ENCODE measurements at places on chromosomes 1 and 21. TPM values are rescaled to one million over a fixed set of nuclear protein-coding genes. Genes with fewer than 3 reads are reported as not detected.

- no peaks in the 10 kb centered on the region for H3K27me3 ChIP-seq
- no peak overlapping the region for H3K27ac ChIP-seq
- H3K36me3 ChIP-seq, result peaks cover 10% of the 10 kb centered on the region
- H3K4me3 ChIP-seq, result no peak overlapping the region
- no peak for DNase-seq
- H3K4me1 ChIP-seq, result peaks cover 5% of the 10 kb centered on the region
Observed at GRCh38 chr1:197683895-197684553, 91.3 kb downstream of the DENND1B start.

DNA sequence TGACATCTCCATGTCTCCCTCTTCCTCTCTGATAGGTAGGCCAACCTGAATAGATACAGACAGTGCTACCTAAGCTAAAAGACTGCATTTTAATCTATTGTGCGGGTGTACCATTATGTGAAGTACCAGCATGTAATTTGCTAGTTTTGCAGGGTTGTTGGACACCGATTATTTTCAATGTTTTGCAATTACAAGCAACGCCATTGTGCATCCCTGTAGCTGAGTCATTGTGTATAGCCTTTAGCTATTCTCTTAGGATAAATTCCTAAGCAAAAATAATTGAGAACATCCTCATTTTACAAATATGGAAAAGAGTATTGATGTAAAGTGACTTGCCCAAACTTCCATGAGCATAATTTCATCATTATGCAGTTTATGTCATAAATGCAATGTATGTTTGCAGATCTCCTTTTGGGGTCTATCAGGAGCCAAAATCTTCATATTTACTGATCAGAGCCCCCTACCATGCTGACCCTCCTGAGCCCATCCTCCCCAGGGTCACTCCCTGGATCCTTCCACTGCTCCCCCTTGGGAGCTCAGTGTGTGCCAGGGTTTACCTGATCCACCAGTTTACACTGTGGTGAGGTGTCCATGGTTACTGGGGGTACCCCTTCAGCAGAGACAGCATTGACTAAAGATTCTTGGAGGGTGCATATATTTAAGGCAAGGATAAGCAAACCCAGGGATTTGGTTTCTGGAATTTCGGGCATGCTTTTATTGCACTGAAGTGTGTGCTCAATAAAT lies 80.6 kb downstream of the CCDC185 start:
- no peaks in the 10 kb centered on the region for H3K4me1 ChIP-seq
- peaks cover 8% of the 10 kb centered on the region for H3K27me3 ChIP-seq
- H3K36me3 ChIP-seq, result no peaks in the 10 kb centered on the region
- no peak overlapping the region for H3K4me3 ChIP-seq
- no peak overlapping the region for H3K27ac ChIP-seq
- DNase-seq, result no peak

- peaks cover 3% of the 10 kb centered on the region for H3K27me3 ChIP-seq
- H3K4me3 ChIP-seq, result peak overlapping the region; percentile 56
- no peak for DNase-seq
- H3K27ac ChIP-seq, result no peak overlapping the region
- peaks cover 18% of the 10 kb centered on the region for H3K4me1 ChIP-seq
Observed at GRCh38 chr1:38997034-38997900, 6.2 kb downstream of the AKIRIN1 start.

GRCh38 chr1:59446257-59446901 lies 149.5 kb downstream of the FGGY start:
- peaks cover 17% of the 10 kb centered on the region for H3K4me1 ChIP-seq
- H3K27me3 ChIP-seq, result peaks cover 3% of the 10 kb centered on the region
- no peak overlapping the region for H3K27ac ChIP-seq
- H3K4me3 ChIP-seq, result no peak overlapping the region
- DNase-seq, result no peak

DNA sequence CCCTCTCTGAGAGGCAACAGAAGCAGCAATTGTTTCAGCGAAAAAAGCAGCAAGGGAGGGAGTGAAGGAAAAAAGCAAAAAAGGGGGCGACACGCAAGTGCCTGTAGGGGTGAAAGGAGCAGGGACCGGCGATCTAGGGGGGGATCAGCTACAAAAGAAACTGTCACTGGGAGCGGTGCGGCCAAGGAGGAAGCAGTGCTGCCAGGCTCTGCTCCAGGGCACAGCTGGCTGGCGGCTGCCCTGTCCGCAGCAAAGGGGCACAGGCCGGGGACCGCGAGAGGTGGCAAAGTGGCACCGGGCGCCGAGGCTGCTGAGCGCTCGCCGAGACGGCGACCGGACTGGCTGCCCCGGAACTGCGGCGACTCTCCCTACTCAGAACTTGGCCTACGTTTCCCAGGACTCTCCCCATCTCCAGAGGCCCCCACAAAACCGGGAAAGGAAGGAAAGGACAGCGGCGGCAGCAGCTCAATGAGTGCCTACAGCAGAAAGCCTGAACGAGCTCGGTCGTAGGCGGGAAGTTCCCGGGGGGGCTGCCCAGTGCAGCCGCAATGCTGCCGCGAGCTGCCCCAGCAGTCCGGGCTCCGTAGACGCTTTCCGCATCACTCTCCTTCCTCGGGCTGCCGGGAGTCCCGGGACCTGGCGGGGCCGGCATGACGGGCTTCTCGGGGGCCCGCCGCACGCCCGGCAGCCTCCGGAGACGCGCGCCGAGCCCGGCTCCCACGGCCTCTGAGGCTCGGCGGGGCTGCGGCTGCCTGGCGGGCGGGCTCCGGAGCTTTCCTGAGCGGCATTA lies 1.0 kb upstream of the CDKN2C start:
- H3K27ac ChIP-seq, result no peak overlapping the region
- peak overlapping the region; percentile 90 for H3K4me3 ChIP-seq
- peaks cover 7% of the 10 kb centered on the region for H3K4me1 ChIP-seq
- peaks cover 17% of the 10 kb centered on the region for H3K27me3 ChIP-seq

- H3K4me1 ChIP-seq, result no peaks in the 10 kb centered on the region
- H3K36me3 ChIP-seq, result no peaks in the 10 kb centered on the region
- no peak for DNase-seq
- H3K27ac ChIP-seq, result no peak overlapping the region
- H3K27me3 ChIP-seq, result peaks cover 1% of the 10 kb centered on the region
- H3K4me3 ChIP-seq, result no peak overlapping the region
Observed at GRCh38 chr21:23131177-23131576, 2133.0 kb downstream of the NCAM2 start.

GRCh38 chr1:28812669-28813468 lies 899 bp downstream of the OPRD1 start:
- peaks cover 39% of the 10 kb centered on the region for H3K4me1 ChIP-seq
- peak overlapping the region; percentile 81 for H3K4me3 ChIP-seq
- no peaks in the 10 kb centered on the region for H3K36me3 ChIP-seq
- H3K27ac ChIP-seq, result no peak overlapping the region
- peaks cover 6% of the 10 kb centered on the region for H3K27me3 ChIP-seq

DNA sequence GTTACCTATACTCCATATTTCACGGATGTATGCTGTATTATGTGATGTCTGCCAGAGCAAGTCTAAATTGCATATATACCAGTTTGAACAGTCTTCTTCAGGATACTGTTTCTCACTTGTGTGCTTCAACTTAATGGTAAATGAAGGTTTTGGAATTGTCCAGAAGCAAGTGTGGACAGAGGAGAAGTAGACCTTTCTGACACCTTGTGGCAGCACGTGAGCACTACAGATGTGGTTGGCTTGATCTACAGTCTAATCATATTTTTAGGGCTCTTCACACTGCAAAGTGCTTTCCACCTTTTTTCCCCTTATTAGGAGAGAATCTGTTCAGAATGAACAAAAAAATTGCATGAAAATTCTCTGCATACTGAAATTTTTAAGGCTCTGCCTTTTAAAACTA lies 10.9 kb downstream of the MORC3 start:
- H3K36me3 ChIP-seq, result peaks cover 6% of the 10 kb centered on the region
- H3K4me1 ChIP-seq, result peaks cover 13% of the 10 kb centered on the region
- peak; percentile 44 for DNase-seq
- H3K27ac ChIP-seq, result no peak overlapping the region

DNA sequence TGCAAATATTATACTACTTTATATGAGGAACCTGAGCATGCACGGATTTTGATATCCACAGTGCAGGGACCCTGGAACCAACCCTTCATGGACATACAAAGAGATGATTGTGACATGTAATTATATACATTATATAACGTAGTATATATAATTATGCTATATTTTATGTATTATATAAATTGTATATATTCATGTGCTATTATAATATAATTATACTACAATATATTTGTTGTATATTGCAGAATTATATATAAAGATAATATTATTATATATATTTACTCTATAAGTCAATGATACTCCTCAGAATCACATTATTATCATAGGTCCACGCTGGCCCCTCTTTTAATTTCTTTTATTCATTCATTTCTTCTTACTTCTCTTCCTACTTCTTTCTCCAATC lies 70.9 kb downstream of the TNFSF18 start:
- no peaks in the 10 kb centered on the region for H3K27me3 ChIP-seq
- no peak overlapping the region for H3K27ac ChIP-seq
- H3K4me3 ChIP-seq, result no peak overlapping the region
- no peaks in the 10 kb centered on the region for H3K4me1 ChIP-seq
- no peaks in the 10 kb centered on the region for H3K36me3 ChIP-seq
- DNase-seq, result no peak

DNA sequence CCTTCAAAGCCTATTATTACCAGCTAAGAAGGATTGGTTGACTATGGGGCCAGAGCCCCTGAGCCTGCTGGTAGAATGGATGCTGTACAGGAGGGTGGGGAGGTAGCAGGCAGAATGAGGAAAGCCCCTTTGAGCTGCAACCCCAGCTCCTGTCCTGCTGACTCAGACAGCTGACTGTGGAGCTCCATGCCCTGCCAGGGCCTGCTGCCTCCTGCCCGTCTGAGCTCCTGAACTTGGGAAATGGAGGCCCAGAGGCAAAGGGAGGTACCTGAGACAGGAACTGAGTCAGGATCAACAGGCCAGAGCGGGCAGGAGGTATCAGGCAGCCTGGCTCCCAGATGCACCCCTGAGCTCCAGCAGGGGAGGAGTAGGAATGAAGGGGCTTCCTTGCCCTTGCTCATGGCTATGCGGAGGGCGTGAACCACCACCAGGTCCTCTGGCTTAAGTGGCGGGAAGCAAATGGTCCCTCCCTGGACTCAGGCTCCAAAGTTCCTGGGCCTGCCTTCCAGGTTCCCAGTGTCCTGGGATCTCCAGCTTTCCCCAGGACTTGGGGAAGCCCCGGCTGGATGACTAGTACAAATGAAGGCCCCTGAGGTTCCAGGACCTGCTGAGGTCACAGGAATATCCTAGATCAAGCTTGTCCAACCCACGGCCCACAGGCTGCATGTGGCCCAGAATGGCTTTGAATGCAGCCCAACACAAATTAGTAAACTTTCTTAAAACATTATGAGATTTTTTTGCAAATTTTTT lies 3.9 kb upstream of the SFN start:
- H3K4me3 ChIP-seq, result no peak overlapping the region
- H3K27ac ChIP-seq, result no peak overlapping the region
- H3K36me3 ChIP-seq, result peaks cover 7% of the 10 kb centered on the region
- no peak for DNase-seq
- peaks cover 11% of the 10 kb centered on the region for H3K27me3 ChIP-seq
- peaks cover under 1% of the 10 kb centered on the region for H3K4me1 ChIP-seq

GRCh38 chr1:7988576-7988975 lies 27.1 kb downstream of the PARK7 start:
- H3K27ac ChIP-seq, result no peak overlapping the region
- H3K4me1 ChIP-seq, result no peaks in the 10 kb centered on the region
- DNase-seq, result no peak
- no peak overlapping the region for H3K4me3 ChIP-seq
- no peaks in the 10 kb centered on the region for H3K27me3 ChIP-seq
- peaks cover 30% of the 10 kb centered on the region for H3K36me3 ChIP-seq

DNA sequence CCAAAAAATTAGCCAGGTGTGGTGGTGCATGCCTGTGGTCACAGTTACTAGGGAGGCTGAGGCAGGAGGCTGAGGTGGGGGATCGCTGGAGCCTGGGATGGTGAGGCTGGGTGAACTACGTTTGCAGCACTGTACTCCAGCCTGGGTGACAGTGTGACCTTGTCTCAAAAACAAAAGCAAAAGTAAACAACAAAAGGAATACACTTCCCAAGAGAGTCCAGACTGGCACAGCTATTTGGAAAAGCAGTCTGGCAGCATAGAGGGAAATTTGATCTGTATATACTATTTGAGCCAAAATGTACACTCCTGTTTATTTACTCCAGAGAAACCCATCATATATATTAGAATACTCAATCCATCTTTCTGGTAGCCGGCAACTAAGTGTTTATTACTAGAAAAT lies 107.0 kb upstream of the HMCN1 start:
- no peak for DNase-seq
- H3K36me3 ChIP-seq, result no peaks in the 10 kb centered on the region
- H3K27me3 ChIP-seq, result no peaks in the 10 kb centered on the region
- no peak overlapping the region for H3K27ac ChIP-seq

DNA sequence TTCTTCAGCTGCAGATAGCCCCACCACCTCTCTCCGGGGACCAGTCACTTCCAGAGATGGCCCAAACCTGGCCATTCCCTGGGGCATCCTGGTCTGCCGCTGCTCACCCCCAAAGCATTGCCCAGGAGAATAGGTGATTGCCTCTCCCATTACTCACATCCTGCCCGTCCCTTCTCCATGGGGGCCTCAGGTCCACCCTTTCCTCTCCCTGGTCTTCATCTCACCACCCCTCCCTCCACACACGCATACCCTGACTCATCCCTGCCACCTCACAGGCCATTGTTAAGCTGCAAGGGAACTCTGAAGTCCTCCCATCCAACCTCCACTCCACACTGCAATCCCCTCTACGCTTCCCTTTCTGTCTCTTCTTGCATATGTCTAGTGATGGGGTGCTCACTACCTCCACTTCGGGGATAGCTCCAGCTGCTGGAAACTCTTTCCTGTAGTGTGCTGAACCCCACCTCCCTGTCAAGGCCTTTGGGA lies at the start of gene PLEKHG5:
PLEKHG5 (minus strand) TSS at position 188 of the 483 bp plus-strand sequence. CDS start 14,096 bp downstream, outside the sequence.
- H3K36me3 ChIP-seq, result peaks cover 4% of the 10 kb centered on the region
- H3K27me3 ChIP-seq, result peaks cover 21% of the 10 kb centered on the region
- peak within 1 kb of the TSS; percentile 11 for H3K27ac ChIP-seq
- DNase-seq, result no peak
- H3K4me3 ChIP-seq, result peak within 1 kb of the TSS; percentile 85

- DNase-seq, result peak; percentile 78
- H3K27ac ChIP-seq, result peak overlapping the region; percentile 72
- H3K4me3 ChIP-seq, result peak overlapping the region; percentile 60
- H3K4me1 ChIP-seq, result peaks cover 6% of the 10 kb centered on the region
Observed at GRCh38 chr1:156356875-156357534, 12.0 kb upstream of the RHBG start.

KCNE2 gene
- total RNA-seq, result not detected

ACOT7 gene
- total RNA-seq, result 35.1 TPM

BLACAT1 gene
- 2.2 TPM for total RNA-seq
